Skeletal muscle tissue (tissue), 5 donors: ENCODE measurements at places on chromosomes 2 and 18. TPM values are rescaled to one million over a fixed set of nuclear protein-coding genes. Genes with fewer than 3 reads are reported as not detected.

AMER3 gene
- not detected for total RNA-seq

CCDC141 gene
- 61.6 TPM for total RNA-seq

ANKRD30BL gene
- not detected for total RNA-seq

ABCG5 gene
- total RNA-seq, result not detected

DNAH6 gene
- total RNA-seq, result 1.0 TPM

DSC3 gene
- under 0.01 TPM for total RNA-seq

SPC25 gene
- 3.7 TPM for total RNA-seq

ASXL3 gene
- 7.3 TPM for total RNA-seq

SEPTIN10 gene
- total RNA-seq, result 109 TPM

RAB6C gene
- not detected for total RNA-seq

UGP2 gene
- 270 TPM for total RNA-seq

ACKR3 gene
- 21.4 TPM for total RNA-seq

BMP10 gene
- not detected for total RNA-seq

ALK gene
- total RNA-seq, result 0.52 TPM

ACVR2A gene
- 63.2 TPM for total RNA-seq

KIAA2012 gene
- total RNA-seq, result under 0.01 TPM

PLA2R1 gene
- 2.6 TPM for total RNA-seq

LYG1 gene
- 0.52 TPM for total RNA-seq

HS6ST1 gene
- total RNA-seq, result 12.5 TPM

SNRNP27 gene
- 31.8 TPM for total RNA-seq

SGPP2 gene
- not detected for total RNA-seq

RAB31 gene
- 16.7 TPM for total RNA-seq

MAP3K19 gene
- not detected for total RNA-seq

TFCP2L1 gene
- total RNA-seq, result under 0.01 TPM

KRTCAP3 gene
- total RNA-seq, result not detected

EGR4 gene
- not detected for total RNA-seq

SLC9A4 gene
- not detected for total RNA-seq
